ENCODE measurements at places on chromosomes 4 and X. TPM values are rescaled to one million over a fixed set of nuclear protein-coding genes. Genes with fewer than 3 reads are reported as not detected.

MOB1B gene
- total RNA-seq, result 5.4 TPM

P2RY4 gene
- not detected for total RNA-seq

PCDH7 gene
- 64.8 TPM for total RNA-seq

TCEAL7 gene
- total RNA-seq, result 10.0 TPM

ACE2 gene
- not detected for total RNA-seq

USP17L27 gene
- total RNA-seq, result not detected

FANCB gene
- total RNA-seq, result 0.58 TPM

RGN gene
- total RNA-seq, result not detected

PTCHD1 gene
- total RNA-seq, result not detected

FHDC1 gene
- 0.60 TPM for total RNA-seq

ZMAT1 gene
- not detected for total RNA-seq

POLN gene
- 1.1 TPM for total RNA-seq

MAGEB10 gene
- total RNA-seq, result not detected

VCX2 gene
- total RNA-seq, result not detected

HSFX4 gene
- total RNA-seq, result not detected

IBSP gene
- not detected for total RNA-seq

ERAS gene
- total RNA-seq, result not detected

ZRSR2 gene
- total RNA-seq, result 3.3 TPM

DUSP21 gene
- total RNA-seq, result not detected

PDHA1 gene
- total RNA-seq, result 25.3 TPM

PPM1K gene
- 1.8 TPM for total RNA-seq

GAGE12F gene
- not detected for total RNA-seq

STK32B gene
- 0.47 TPM for total RNA-seq

GAB1 gene
- 20.2 TPM for total RNA-seq

Measured in pericardium fibroblast (primary cell).